ENCODE measurements at places on chromosomes 13 and 19.
A peak's percentile ranks its signal among the peaks of the same experiment; 100 is the strongest.

DNA sequence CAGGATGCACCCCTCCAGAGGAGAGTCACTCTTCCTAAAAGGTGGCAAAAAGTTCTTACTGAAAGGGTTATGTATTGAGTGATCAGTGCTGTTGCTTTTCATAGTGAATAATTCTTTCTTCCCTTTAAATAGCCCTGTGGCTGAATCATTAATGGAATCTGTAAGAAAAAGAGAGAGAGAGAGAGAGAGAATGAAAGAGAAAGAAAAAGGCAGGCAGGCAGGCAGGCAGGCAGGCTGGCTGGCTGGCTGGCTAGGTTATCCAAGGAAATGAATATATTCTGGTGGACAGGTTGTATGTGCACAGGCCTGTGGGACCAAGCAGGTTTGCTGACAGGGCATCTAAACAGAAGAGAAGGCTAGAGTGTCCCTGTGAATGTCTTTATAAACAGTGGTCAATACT, 100.5 kb downstream of the DLEU7 start:
- DNase-seq, result no peak

DNA sequence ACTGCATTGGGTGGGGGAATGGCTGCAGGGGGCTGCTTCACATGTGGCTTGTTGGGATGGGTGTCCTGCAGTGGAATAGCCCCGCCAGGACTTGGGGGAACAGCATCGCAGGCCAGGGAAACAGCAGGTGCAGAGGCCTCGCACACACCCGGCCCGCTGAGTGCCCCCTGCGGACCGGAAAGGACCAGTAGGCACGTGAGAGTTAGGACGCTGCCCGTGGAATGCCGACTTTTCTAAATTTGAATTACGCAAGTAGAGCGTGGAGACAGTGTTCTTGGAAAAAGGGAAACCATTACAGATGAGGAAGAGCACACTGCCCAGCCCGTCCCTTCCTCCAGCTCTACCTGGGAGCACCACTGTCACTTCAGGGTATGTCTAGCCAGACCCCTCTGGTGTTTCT, 11.5 kb downstream of the DNM2 start:
- no peak for DNase-seq

DNA sequence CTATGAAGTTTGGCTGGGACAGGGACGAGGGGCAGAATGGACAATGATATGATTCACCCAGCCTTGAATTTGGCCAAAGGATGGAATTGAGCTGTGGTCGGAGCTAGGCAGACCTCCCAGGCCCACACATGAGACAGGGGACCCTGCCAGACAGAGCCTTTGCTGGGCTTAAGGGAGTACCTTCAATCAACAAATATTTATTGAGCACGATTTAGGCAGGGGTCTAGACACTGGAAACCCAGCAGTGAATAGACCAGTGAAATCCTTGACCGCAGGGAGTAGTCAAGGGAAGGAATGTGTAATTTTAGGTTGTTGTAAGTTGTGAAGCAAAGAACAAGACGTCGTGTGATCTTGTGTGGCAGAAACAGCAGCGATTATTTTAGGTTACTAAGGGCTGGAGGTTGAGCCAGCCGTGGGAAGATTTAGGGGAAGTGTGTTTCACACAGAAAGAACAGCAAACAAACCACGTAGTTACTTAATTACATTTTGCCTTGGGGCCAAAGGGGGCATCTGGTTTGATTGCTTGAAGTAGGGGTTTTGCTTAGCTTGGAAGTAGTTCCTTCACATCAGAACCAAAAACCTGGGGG, 16.9 kb upstream of the AP1M2 start:
- DNase-seq, result peak; percentile 22

DNA sequence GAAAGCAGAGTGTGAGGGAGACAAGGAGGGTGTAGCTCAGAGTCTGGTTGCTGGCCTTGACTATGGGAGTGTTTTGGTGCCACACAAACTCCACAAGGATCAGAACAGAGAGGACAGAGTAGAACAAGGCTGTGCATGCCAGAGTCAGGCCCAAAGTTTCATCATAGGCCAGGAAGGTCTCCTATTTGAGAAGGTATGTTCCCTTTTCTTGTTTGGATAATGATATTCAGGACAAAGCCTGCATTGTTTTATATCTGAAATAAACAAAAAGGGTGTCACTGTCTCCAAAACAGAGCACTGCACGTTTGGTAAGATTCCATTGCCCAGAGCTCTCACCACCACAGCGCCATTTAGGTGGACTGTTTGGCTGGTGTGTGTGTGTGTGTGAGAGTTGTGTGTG, 3.1 kb upstream of the ZSCAN5A start:
- no peak for DNase-seq

DNA sequence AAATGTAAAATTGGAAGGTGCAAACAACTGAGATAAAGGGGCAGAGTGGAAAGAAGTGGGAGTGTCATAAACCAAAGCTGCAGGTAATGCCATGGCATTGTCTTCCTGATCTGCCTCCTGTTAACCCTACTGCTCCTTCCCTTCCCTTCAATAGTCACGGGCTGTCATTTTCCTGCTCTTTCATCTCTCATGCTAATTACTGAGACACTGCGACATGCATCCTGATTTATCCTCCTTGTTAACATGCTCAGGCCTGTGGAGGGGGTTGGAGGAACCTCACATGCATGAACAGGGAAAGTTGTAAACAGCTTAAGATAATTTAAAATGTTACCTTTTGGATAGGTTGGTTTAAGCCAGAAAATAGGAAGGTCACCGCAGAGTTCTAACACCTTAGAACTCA, 27.2 kb downstream of the CNMD start:
- DNase-seq, result no peak

- no peak for DNase-seq
These were observed 349.7 kb downstream of the LIG4 start for GRCh38 chr13:107865643-107866031.

- no peak for DNase-seq
These were observed 23.1 kb downstream of the KLF2 start for GRCh38 chr19:16347706-16348105.

DNA sequence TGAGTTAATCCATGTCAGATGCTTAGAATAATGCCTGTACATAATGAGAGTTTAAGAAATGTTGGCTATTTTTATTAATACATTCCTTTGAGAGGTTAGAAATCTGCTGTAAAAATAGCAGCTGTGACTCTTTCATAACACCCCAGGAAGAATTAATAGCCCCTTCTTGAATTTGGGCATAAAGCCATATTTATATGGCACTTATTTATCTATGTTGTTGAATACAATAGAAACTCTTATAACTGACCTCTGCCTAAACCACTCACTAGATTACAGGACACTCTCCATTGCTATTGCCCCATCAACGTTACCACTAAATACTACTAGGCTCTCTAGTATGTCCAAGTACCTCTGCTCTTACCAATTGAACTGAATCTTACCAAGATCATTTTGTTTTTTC, 16.3 kb downstream of the NEK5 start:
- DNase-seq, result no peak

GRCh38 chr13:87769445-87769844, 98.3 kb downstream of the SLITRK5 start:
- no peak for DNase-seq
